ENCODE measurements at places on chromosomes 3 and 15. TPM values are rescaled to one million over a fixed set of nuclear protein-coding genes. Genes with fewer than 3 reads are reported as not detected.
A peak's percentile ranks its signal among the peaks of the same experiment; 100 is the strongest.

DNA sequence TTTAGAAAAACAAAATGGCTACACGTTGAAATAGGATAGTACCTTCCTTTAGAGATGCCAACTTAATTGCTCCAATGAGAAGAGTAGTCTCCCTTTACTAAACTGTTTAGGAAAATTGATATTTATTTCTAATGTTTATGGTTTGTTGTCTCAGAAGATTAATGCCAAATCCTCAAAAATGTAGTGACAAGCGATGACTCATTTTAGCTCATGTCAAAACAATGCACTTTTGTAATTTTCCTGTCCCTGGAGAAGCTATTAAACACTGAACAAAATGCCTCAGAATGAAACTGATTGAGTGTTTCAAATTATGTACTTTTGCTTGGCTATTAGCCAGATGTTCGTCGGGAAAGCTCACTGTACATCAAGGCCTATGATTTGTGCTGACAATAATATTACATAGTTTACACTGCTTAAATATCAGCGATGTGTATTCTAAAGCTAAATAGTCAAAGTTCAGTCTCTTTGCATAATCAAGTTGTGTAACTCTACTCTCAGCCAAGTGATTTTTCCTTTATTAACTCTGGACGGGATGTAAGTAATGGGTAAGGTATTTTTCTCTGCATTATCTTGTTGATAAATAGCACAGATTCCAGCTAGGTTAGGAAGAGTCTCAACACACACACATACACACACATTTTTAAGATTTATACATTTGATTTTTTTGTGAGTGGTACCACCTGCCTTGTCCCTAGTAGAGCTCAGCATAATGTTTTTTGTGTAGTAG is 83.7 kb downstream of the CMSS1 start:
- DNase-seq: no peak

DNA sequence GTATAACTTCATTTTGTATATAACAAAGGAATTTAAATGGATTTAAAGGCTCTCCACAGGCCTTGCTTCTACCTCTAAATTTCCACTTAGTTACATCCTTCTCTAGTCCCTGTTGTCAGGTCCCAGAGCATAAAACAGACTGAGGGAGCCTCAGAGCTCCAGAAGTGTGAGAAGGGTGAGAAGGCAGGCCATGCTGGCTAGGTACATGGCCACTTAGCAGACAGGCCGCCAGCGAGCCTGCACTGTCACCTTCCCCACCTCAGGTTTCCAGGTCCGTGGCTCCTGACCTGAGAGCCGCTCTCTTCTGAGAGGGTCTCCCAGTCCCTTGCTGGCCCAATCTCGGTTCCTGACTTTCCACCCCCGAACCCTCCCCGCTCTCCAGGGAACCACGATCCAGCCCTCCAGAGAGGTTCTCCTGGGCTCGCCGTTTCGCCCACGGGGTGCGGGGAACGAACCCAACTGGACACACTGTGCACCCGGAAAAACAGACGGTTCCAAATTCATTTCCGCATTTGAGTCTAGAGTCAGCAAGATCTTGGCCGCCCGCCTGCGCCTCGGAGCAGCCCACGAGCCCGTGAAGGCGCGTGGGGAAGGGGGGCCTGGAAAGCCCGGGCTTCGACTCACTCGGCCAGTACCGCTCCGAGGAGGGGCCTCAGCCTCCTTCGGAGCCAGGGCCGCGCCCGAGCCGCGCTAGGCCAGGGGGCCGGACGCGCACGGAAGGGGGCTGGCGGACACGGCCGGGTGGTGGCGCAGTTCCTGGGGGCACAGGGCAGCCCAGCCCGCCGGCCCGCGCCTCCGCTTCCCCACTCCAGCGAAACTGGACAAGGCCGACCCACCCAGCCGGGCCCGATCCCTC is 16.7 kb upstream of the SOX2 start:
- no peak for DNase-seq

DNA sequence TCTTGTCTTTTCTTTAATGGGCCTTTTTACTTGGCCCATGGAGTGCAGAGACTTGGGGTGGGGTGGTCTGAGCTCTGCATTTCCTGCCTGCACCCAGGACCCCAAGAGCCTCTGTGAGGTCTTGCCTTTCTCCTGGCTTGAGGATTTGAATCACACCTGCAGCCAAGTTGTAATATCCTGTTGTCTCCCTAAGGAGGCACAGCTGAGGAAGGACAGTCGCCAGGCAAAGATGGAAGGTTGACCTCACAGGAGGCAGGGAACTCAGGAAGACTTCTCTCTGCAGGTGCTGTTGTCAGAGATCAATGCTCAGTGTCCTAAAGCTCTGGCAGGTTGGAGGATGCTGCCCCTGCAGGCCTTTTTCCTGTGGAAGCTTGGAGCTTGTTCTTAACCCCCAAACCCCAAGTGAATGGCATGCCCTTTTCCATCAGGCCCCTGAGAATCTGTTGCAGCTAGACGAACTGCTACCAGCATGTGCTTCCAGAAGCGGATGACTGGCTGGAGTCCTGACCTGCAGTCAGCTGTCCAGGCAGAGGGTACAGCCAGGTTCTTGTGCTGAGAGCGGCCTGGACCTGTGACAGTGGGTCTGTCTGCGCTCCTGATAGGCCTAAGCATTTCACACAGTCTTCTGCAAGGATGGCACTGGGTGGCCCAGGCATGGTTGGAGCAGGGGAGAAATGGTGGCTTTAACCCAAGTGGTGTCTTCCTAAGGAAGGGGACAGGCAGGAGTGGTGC is 120.0 kb downstream of the EEFSEC start:
- no peak for DNase-seq

DNA sequence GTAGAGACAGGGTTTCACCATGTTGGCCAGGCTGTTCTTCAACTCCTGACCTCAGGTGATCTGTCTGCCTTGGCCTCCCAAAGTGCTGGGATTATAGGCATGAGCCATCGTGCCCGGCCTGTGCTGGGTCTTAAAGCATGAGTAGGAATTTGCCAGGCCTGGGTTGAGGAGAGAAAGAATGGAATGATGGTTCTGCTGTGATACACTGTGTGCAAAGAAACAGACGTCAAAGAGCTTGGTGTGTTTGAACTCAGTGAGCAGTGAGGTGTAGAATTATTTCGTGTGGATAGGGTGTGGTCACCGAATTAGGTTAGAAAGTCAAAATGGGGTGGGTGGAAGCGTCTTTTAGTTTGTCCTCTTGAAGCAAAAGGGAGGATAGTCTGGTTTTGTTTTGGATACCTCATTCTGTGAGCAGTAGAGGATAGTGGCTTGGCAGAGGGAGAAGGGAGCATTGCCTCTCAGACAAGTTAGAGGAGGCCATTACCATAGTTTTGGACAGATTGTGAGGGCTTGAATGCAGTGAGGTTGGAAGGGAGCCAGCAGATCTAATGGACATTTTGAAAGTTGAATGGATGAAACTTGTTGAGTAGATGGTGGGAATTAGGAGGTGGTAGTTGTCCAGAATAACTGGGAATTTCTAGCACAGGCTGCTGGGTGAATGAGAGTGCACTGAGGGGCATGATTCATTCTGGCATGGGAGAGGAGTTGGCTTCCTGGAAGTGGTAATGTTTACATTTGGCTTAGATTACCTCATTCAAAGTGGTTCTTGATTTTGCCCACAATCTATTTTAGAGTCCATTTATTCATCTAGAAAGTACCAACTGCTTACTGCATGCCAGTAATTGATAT is 27.2 kb downstream of the AKAP13 start:
- peak; percentile 78 for DNase-seq

DNA sequence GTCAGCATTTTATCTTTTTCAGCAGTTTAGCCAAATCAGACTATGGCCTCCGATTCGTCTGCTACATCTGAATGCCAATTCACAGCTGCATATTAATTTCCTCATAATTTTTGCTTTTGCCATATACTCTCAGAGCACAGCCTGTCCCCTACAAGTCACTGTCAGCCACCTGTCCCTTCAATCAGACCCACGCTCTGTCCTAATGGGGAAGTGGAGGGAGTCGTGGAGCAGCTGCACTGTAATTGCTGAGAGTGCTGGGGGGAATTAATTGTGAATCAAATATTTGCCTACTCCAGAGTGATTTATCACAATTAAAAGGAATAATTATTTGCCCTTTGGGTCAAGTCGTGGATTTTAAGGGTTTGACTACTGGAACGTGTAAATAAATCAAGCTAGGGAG is 75.5 kb downstream of the EBLN2 start:
- no peak for DNase-seq

DNA sequence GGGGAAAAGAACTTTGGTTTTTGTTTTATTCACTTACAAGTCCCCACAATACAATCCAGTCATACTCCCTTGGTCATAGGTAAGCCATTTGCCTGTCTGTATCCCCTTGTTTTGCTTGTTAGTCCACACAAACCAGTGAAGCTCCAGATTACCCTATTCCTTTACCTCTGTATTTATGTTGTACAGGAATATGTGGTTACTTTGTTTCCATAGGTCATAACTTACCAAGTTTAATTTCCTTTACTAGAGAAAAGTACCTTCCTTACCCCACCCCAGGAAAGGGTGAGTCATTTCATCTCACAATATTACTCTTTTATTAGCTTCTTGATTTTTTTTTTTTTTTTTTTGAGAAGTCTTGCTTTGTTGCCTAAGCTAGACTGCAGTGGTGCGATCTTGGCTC is 113.4 kb upstream of the LRRFIP2 start:
- DNase-seq: no peak

- peak; percentile 62 for DNase-seq
Measured at GRCh38 chr3:58271901-58272501, 34.0 kb upstream of the RPP14 start.

DNA sequence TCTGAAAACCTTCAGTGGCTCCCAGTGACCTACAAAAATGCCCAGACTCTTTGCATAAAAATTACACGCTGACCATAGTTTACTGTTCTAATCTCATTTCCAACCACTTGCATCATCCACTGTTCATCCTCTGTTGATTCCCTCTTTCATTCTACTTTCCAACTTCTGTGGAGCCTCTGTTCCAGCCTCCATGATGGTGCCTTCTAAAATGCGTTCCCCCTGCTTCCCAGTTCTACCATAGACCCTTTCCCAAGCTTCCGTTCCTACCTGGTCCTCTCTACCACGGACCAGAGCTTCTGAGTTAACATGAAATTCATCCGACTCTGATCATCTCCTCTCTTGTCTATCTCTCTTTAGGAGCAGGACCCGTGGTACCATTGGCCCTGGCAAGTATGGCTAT is 127.0 kb downstream of the THSD4 start:
- no peak for DNase-seq

GRCh38 chr15:23385886-23386430 is 31.4 kb downstream of the GOLGA8S start:
- no peak for DNase-seq

DNA sequence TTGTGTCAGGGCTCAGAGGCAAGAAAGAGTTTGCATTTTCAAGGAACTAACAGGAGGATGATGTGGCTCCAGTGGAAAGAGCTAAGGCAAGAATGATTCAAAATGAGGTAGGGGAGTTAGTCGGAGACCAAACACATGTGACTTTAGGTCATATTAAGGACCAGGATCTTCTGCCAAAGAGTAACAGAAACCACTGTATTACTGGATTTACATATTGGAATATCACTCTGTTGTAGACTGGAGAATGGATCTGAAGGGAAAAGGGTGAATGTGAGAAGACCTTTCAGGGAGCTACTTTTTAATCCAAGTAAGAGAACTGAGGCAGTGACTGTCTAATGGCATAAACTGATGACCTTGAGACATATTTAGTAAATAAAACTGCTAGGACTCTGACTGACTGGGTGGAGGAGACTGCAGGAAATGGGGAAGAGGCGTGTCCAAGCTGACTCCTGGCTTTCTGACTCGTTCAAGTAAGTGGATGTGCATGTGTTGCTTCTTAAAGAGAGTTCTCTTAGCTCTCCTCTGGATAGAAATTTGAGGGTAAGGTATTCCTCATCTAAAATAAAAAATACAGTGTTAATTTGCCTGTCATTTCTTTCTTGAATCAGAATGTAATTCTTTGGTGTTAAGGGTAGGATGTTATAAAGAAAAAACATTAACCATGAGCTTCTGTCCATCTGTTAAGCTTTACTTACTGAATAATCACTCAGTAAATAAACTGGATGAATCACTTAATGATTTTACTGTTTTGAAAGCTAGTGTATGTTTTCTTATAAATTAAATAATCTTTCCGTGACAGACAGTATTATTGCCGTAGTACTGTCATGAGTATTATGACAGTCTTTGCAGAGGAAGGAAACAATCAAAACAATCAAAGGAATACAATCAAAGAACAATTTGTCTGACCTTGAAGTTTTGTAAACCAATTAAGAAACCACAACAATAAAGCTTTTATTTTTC is 58.3 kb upstream of the CFAP20DC start:
- DNase-seq: no peak

GRCh38 chr3:153484842-153485241 is 322.8 kb downstream of the RAP2B start:
- no peak for DNase-seq

DNA sequence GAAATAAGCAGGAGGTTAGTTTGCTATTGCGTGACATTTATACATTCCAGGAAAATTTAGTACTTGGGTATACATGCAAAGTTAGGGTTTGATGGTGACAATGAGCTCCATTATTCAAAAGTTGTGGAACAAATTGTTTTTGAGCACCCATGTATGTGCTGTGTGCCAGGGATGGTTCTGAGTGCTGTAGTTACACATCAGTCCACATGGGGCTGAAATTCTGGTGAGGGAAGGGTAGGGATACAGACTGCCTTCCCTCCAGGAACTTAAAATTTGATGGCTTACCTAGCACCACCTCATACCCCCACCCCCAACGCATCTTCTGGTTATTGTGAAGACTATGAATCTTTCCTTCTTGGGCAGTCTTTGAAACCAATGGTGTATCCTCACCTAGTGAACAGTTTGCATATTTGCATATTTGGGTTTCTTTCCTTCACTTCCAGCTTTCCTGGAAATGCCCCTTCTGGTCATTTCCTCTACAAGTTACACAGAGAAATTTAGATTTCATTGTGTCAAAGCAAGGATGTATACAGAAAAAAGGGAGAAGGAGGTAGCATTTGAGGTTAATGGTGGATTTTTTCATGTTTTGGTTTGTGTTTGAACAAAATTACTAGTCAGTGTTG is 222.0 kb upstream of the IL12A start:
- DNase-seq: peak; percentile 41

DNA sequence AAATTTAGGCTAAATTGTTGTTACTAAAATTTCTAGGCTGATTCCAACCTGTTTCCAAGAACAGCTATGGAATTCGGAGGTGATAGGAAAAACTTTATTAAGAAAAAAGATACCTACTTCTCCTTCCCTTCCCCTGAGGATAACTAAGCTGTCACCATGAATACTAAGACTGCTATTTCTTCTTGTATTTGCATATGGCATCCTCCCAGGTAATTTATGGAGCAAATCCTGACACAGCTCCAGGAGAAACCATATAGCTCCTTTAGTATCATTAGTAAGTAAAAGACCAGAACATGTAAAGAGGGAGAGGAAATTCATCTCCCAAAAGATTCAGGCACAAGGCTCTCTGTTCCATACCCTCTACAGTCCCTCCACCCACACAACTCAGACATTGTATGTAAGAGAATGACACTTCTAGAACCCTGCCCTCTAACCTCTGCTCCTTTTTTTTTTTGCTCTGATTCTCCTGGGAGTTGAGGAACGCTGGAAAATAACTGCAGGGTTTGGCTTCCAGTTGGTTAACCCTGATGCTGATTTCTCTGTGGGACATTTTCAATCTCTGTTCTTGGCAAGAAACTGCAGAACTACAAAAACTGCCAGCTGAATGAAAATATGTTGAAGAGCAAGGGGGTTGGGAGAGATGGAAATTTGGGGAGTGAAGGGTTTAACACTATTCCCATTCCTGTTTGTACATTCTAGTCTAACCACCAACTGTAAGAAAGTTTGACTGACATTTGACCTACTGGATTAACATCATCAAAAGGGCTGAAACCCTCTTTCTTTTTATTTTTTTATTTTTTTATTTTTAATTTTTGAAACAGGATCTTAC is 14.2 kb upstream of the MAGI1 start:
- DNase-seq: no peak

The CHL1 gene
- total RNA-seq: not detected

The GOLGA8O gene
- not detected for total RNA-seq

The ZNF445 gene
- 5.8 TPM for total RNA-seq

The LRRIQ4 gene
- not detected for total RNA-seq

The KBTBD8 gene
- total RNA-seq: 1.5 TPM

The ACSBG1 gene
- total RNA-seq: not detected

The ABI3BP gene
- total RNA-seq: 0.05 TPM

Data from SJSA1 (cell line).